ENCODE measurements at places on chromosomes 7 and 10.

GRCh38 chr10:32142646-32143045 lies 86.4 kb upstream of the KIF5B start:
- DNase-seq, result no peak

DNA sequence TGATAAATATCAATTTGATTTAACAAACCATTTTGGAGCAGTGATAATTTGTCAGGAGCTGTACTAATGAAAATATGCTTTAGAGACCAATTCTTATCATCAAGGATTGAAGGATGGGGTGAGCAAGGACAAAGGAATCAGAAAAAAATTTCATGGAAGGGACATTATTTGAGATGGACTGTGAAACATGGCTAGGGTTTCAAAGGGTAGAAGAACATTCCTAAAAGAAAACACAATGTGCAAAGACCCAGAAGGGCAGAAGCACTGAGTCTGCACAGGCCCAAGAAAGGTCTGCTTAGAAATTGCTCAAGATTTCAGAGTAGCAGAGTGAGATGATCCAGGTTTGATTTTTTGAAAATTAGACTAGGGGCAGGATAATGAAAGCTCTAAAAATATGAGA lies 174.5 kb downstream of the LRRN3 start:
- DNase-seq, result no peak

- DNase-seq, result no peak
These were observed 16.0 kb downstream of the SFTPD start for GRCh38 chr10:79932841-79933379.

DNA sequence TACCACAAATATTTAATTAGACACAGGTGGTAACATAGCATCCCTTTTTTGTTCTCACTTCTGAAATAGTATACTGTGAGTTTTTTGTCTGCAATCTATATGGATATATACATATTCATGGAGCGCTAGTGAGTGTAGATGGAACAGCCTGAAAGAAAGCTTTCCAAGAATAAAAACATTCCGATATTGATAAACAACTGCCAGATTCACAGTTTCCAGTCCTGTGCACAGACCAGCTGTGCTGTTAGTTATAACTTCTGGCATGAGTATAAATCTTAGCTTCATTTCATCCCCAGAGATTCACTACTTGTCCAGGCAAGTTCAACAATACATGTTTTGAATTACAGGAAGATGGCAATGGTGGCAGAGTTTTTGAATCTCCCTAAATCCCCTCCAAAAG lies 467.1 kb upstream of the STEAP1 start:
- no peak for DNase-seq

- DNase-seq, result no peak
These were observed 52.6 kb downstream of the TRRAP start for GRCh38 chr7:98930921-98931320.

GRCh38 chr7:132446666-132447278 lies 129.5 kb downstream of the PLXNA4 start:
- no peak for DNase-seq

- DNase-seq, result no peak
These were observed 56.0 kb downstream of the CALD1 start for GRCh38 chr7:134835463-134835823.

DNA sequence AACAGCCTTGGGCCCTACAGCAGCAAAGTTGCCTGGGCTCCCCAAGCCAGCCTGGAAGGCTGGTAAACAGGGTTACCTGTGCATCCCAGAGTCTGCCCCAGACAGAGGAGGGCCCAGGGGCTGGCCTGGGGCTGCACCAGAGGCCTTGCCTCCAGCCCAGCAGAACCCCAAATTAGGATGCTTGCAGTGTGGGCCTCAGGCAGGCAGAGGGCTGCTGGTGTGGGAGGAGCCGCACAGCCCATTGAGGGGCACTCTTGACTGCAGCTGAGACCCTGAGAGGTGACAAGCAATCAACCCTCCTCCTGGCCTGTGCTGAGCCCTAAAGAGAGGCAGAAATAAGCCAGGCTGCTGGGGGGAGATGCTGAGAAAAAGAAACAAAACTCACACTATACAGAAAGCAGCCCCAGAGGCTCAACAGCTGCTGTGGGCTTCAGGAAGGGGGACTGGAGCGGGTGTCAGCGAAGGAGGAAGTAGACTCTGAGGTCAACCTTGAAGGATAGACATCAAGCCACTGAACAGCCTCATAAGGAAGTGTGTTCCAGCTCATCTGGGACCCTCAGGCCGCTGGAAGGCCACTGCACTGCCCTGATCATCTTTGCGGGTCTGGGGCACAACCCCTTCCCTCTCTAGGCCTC lies 6.6 kb downstream of the AIFM2 start:
- DNase-seq, result peak; percentile 65

- DNase-seq, result no peak
These were observed 51.2 kb upstream of the GTF2I start for GRCh38 chr7:74606101-74606908.

DNA sequence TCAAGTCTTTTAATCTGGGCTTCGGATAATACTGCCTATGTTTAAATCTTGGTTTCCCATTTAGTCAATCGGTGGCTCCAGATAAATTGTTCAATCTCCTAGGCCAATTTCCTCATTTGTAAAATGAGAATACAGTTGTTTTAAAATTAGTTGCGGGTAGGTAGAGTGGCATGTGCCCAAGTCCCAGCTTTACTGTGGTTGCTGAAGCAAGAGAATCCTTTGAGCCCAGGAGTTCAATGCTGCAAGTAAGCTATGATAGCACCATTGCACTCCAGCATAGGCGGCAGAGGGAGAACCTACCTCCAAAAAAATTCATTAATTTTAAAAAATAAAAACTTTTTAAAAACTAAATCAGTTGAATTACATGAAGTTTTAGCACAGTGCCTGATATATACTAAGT lies 7.3 kb downstream of the RNF216 start:
- no peak for DNase-seq

- DNase-seq, result no peak
These were observed 223.4 kb downstream of the BMPER start for GRCh38 chr7:34128762-34129161.

GRCh38 chr7:2069472-2069860 lies 163.3 kb downstream of the MAD1L1 start:
- DNase-seq, result no peak

DNA sequence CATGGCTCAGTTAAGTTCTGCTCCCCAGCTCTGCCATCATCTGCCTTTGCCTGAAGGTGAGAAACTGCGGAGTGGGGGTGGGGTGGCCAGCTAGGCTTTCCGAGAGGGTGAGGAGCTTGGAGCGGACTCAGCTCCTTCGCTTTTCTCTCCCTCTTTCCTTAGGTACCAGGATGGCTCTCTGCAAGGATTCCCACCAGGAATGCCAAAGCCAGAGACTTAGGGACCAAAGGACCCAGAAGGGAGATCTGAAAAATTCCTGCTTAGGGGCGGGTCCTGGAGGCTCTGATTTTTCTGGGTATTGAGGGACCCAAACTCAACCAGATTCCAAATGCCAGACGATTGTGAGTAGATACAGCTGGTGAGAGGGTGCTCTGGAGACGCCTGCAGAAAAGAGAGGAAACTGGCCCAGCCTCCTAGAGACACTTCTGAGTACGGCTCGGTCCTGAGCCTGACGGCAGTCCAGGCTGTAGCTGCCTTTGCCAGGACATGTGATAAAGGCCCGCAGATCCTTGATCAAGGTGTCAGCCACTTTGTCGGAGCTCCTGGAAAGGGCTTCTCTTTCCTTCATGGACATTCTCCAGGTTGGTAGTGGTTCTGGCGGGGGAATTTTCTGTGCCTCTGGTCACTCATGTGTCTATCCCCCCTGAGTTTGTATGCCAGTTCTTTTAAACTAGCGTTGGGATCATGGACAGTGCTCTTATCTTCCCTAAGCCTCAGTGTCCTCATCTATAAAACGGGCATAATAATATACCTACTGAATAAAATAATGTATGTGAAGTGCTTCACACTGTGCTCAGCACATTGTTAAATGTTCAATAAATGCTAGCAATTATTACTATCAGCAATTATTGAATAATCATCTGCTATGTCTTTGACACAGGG lies 42.5 kb upstream of the BTRC start:
- DNase-seq, result no peak

DNA sequence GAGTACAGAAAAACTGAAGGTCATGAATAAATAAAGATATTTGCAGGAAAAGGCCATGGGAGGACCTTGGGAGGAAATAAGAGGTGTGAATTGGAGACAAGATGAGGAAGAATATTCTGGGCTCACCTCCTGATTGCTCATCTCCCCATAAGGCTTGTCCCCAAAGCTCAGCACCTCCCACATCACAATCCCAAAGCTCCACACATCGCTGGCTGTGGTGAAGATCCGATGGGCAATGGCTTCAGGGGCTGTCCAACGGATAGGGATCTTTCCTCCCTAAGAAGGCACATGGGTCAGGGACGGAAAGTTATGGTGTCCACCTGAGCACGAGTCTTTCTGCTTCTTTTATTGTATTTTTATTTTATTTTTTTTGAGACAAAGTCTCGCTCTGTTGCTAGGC lies 12.9 kb downstream of the ZYX start:
- DNase-seq, result no peak

DNA sequence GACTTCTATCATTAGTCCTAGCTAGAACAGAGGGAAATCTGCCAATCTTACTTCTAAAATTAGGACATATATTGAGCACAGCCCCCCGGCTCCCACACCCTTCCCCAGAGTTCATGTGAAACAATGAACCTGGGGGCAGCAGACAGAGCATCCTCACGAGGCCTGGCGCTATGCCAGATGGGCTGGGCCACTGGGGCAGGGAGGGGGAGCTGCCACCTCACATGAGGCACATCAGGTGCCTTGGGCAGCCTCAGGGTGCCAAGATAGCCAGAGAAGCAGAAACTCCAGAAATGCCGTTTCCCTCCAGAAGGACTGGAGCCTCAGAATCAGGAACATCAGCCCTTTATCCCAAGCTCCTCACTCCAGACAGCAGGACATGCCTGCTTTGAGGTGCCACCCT lies 92.8 kb upstream of the LANCL2 start:
- no peak for DNase-seq

DNA sequence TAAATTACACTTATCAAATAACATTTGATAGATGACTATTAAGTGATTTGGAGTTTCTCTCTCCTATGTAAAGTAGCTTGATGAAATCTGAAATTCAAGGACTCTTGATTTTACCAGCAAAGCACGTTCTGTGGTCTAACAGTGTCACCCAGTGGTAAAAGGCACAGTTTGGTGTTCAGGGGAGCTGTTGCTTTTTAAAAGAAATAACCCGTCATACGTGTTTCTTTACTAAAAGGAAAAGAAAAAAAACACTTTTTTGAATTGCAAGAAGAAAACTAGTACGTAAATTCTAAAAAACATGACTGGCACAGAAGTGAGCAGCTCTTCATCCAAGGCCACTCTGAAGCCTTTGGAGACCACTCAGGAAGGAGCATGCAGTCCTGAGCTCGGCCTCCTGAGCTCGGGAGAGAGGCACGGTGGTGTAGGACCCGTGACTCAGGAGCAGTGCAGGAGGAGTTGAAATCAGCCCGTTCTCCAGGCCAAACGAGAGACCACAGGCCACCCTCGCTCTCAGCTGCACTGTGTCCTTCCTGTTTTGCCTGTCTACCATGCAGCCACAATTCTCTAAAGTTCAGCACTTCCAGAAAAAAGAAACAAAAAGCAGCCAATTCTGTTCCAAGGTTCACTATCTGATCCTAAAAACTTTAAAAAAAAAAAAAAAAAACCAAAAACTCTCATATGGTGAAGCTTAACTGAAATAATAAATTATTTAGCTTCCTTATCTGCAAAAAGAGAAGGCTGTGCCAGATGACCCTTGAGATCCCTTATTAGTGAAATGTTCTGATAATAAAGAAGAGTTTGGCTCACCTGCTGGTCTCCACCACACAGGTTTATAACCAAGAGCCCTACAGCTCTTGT lies 212.6 kb upstream of the FRMD4A start:
- DNase-seq, result no peak

DNA sequence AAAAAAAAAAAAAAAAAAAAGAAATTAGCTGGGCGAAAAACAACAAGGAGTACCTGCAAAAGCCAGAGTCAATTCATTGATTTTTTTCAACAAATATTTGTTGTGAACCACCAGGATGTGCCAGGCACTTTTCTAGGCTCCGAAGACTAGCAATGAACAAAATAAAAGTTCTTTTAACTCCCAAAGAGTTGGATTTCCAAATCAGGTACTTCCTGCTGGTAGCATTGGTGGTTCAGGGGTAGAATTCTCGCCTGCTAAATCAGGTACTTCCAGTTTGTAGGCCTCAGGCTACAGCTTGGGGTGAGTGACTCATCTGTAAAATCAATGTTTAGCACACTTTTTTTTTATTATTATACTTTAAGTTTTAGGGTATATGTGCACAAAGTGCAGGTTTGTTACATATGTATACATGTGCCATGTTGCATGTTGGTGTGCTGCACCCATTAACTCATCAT lies 10.9 kb downstream of the PPA1 start:
- DNase-seq, result no peak

- no peak for DNase-seq
These were observed 16.4 kb upstream of the SNX10 start for GRCh38 chr7:26275213-26275612.

GRCh38 chr10:103044942-103045489 lies 126.9 kb downstream of the CNNM2 start:
- no peak for DNase-seq

DNA sequence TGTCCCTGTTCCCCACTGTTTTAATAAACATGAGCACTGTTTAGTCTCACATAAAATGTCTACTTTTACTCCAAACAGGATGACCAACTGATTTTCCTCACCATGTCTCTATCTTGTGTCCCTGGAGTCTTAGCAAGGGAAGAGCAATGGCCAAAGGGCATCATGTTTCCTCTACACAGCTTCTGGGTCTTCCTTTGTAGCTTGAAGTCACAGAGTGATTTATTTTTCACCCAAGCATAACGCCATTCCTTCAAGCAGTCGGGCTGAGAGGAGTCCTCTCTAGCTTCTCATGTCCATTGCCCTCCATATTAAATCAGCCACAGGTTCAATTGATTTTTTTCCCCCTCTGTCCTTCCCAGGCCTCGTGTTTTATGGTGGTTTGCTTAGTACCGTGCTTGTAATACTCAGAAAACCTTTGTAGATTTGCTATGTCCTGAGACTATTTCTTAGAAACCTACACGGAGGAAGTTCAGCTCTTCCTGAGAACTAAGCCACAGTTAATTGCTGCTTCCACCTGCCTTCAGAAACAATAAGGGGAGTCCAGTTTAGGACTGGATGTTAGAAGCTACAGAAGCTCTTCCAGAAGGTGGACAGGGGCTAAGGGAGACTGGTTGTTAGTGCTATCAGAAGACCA lies 178.8 kb downstream of the CREB5 start:
- no peak for DNase-seq

- DNase-seq, result no peak
These were observed 72.7 kb downstream of the ELFN1 start for GRCh38 chr7:1742555-1743303.

Data from CMK (cell line).